ENCODE measurements at places on chromosomes 12 and 14. TPM values are rescaled to one million over a fixed set of nuclear protein-coding genes. Genes with fewer than 3 reads are reported as not detected.

GLIPR1L2 gene
- total RNA-seq, result 0.27 TPM

PDE3A gene
- total RNA-seq, result not detected

LYZ gene
- total RNA-seq, result not detected

IFNG-AS1 gene
- total RNA-seq, result 0.25 TPM

GRCh38 chr12:128259556-128260070 is 7.4 kb upstream of the TMEM132C start:
- H3K4me1 ChIP-seq, result no peaks in the 10 kb centered on the region
- no peak overlapping the region for H3K4me3 ChIP-seq
- peaks cover 4% of the 10 kb centered on the region for H3K27me3 ChIP-seq
- H3K36me3 ChIP-seq, result no peaks in the 10 kb centered on the region
- H3K27ac ChIP-seq, result no peak overlapping the region
- DNase-seq, result peak; percentile 35

DNA sequence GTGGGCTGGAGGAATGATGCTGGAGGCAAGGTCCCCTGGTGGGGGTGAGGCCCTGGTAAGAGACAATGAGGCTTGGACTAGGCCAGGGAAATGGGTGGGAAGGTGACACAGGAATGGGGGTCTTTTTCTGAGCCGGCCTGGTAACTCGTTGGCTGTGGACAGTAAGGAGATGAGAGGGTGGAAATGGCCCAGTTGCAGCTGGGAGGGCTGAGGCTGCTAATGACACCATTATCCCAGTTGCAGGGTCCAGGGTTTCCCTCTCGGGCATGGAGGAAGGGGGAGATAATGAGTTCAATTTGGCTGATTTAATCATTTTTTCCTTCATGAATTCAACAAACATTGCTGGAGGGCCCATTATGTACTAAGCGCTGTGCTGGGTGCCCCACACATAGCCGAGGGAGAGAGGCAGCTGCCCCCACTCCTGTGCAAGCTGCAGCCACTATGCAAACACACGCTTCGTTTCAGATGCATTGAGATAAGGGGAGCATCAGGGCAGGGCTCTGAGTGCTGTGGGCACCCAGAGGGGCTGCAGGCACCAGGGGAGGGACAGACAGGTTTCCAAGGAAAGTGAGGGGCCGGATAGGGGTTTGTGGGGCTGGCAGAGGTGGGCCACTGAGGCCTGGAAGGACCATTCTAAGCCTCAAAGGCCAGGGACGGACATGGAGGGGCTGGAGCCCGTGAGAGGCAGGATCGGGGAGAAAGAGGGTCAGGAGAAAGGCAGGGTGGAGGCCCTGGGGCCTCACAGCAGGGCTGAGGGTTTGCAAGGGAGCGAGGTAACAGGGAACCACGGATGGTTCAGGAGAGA is 43.2 kb upstream of the MEG3 start:
- no peak overlapping the region for H3K27ac ChIP-seq
- no peaks in the 10 kb centered on the region for H3K36me3 ChIP-seq
- H3K4me3 ChIP-seq, result no peak overlapping the region
- no peak for DNase-seq
- H3K27me3 ChIP-seq, result no peaks in the 10 kb centered on the region

GRCh38 chr12:18805516-18806248 is 67.8 kb downstream of the CAPZA3 start:
- H3K4me1 ChIP-seq, result no peaks in the 10 kb centered on the region
- H3K36me3 ChIP-seq, result no peaks in the 10 kb centered on the region
- no peak overlapping the region for H3K4me3 ChIP-seq
- H3K27me3 ChIP-seq, result no peaks in the 10 kb centered on the region

GRCh38 chr12:99267038-99267437 is 380.5 kb upstream of the GARIN6 start:
- DNase-seq, result no peak
- no peaks in the 10 kb centered on the region for H3K27me3 ChIP-seq
- H3K4me3 ChIP-seq, result no peak overlapping the region
- no peaks in the 10 kb centered on the region for H3K4me1 ChIP-seq
- no peaks in the 10 kb centered on the region for H3K36me3 ChIP-seq
- no peak overlapping the region for H3K27ac ChIP-seq

- H3K4me1 ChIP-seq, result no peaks in the 10 kb centered on the region
- H3K36me3 ChIP-seq, result no peaks in the 10 kb centered on the region
- H3K4me3 ChIP-seq, result no peak overlapping the region
- no peaks in the 10 kb centered on the region for H3K27me3 ChIP-seq
- DNase-seq, result no peak
- H3K27ac ChIP-seq, result no peak overlapping the region
Measured at GRCh38 chr14:36996133-36996856, 176.1 kb downstream of the SLC25A21 start.

DNA sequence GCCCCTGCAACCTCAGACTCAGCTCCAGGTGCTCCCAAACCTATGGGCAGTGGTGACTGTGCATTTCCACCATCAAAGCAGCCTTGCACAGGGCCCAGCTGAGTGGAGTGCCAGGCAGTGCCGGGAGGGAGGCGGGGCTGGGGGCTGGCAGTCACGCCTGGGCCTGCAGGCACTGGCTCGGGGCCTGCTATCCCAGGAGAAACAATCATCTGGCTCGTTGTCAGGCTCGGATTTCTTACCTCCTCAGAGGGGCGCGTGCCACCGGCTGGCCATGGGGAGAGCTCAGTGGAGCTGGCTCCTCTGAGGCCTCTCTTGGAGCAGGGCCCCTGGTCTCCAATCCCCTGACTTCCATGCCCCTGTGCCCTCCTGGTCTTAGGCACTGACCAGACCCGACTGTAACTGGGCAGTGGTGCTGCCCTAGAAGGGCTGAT is 20.2 kb upstream of the PPP1R13B start:
- no peaks in the 10 kb centered on the region for H3K36me3 ChIP-seq
- DNase-seq, result no peak
- H3K27ac ChIP-seq, result no peak overlapping the region
- H3K4me1 ChIP-seq, result peaks cover 3% of the 10 kb centered on the region

DNA sequence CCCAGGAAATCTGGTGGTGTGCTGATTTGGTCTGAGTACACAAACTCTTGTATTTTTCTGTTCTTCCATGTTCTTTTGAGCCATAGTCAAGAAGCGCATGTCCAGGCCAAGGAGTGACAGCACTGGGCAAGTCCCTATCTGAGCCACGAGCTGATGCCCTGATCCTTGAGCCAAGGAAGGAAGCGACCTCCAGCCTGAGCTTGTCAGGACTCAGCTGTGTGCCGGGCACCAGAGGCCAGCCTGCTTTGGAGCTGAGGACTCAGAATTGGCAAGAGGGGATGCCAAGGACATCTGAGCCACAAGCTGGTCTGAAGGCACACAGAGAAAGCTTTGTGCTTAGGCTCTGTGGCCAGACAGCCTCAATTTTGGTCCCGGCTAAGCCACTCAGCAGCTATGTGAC is 52.6 kb downstream of the GALNT16 start:
- H3K27me3 ChIP-seq, result peaks cover 7% of the 10 kb centered on the region
- H3K36me3 ChIP-seq, result no peaks in the 10 kb centered on the region
- H3K4me1 ChIP-seq, result no peaks in the 10 kb centered on the region
- no peak for DNase-seq

DNA sequence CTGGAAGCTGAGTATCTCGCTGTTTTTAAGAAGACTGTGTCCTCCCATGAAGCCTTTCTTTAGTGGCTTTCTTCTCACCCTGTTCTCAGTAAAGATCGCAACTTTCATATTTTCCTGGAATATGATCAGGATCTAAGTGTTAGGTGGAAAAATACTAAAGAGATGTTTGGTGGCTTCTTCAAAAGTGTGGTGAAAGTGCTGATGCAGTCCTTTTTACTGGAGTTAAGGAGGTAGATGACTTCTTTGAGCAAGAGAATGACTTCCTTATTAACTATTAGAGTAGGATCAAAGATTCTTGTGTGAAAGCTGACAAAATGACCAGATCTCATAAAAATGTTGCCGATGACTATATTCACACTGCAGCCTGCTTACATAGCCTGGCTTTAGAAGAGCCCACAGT is 141.6 kb downstream of the SLC5A8 start:
- H3K27me3 ChIP-seq, result no peaks in the 10 kb centered on the region
- no peak overlapping the region for H3K4me3 ChIP-seq
- H3K27ac ChIP-seq, result no peak overlapping the region
- H3K4me1 ChIP-seq, result no peaks in the 10 kb centered on the region
- DNase-seq, result no peak

DNA sequence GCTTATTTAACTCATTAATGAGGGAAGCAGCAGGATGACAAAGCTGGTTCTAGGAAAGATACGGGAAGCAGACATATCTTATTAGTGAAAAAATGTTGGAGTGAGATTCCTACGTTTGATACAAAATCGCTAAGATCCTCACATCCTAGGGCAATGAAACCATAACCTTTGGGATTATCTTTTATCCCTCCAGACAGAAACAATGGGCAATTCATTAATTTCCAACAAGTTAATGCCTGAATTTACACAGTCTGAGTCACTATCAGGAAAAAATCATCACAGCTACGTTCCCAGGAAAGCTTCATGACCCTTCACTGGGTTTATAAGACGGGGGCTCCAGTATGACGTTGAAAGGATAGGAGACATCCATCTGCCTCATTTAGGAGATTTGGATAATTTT is 45.0 kb downstream of the SLC24A4 start:
- no peak overlapping the region for H3K27ac ChIP-seq
- no peak overlapping the region for H3K4me3 ChIP-seq
- no peak for DNase-seq
- H3K27me3 ChIP-seq, result peaks cover 2% of the 10 kb centered on the region
- no peaks in the 10 kb centered on the region for H3K4me1 ChIP-seq
- no peaks in the 10 kb centered on the region for H3K36me3 ChIP-seq

DNA sequence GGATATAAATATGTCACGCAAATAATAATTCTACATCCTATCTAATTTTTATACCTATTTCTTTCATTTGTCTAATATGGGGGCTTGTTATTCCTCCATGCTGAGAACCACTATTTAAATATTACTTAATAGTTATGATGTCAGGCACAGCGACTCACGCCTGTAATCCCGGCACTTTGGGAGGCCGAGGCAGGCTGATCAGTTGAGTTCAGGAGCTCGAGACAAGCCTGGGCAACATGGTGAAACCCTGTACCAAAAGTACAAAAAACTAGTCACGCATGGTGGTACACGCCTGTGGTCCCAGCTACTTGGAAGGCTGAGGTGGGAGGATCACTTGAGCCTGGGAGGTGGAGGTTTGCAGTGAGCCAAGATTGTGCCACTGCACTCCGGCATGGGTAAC is 45.2 kb downstream of the GXYLT1 start:
- DNase-seq, result no peak
- no peak overlapping the region for H3K27ac ChIP-seq
- peaks cover 17% of the 10 kb centered on the region for H3K36me3 ChIP-seq
- H3K4me1 ChIP-seq, result peaks cover 31% of the 10 kb centered on the region
- H3K4me3 ChIP-seq, result no peak overlapping the region

WSCD2 gene
- total RNA-seq, result not detected

DNA sequence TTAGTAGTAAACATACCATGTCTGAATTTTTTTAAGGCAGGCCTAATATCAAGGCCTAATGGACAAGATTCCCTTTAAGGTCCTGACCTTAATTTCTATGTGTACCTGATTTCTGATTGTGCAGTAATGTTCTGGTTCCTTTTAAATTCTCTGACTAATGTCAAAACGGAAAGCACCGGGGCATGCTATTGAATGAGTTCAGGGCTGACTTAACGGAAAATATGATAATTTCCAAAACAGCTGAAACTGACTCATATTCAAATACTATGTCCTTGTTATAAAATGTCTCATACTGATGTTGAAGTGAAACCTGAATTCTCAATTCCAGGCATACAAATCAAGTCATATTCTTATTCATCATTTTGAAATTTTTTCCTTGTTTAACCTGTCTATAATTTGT is 6.7 kb downstream of the TAS2R43 start:
- peak; percentile 20 for DNase-seq
- peaks cover 5% of the 10 kb centered on the region for H3K4me1 ChIP-seq
- H3K27ac ChIP-seq, result no peak overlapping the region
- no peaks in the 10 kb centered on the region for H3K27me3 ChIP-seq
- no peak overlapping the region for H3K4me3 ChIP-seq

PLXNC1 gene
- 9.5 TPM for total RNA-seq

GRCh38 chr12:54009171-54010052 is 627 bp downstream of the HOXC8 start:
- H3K4me3 ChIP-seq, result peak overlapping the region; percentile 26
- DNase-seq, result peak; percentile 59
- no peaks in the 10 kb centered on the region for H3K36me3 ChIP-seq
- H3K27ac ChIP-seq, result no peak overlapping the region
- H3K27me3 ChIP-seq, result peaks cover 85% of the 10 kb centered on the region

DNA sequence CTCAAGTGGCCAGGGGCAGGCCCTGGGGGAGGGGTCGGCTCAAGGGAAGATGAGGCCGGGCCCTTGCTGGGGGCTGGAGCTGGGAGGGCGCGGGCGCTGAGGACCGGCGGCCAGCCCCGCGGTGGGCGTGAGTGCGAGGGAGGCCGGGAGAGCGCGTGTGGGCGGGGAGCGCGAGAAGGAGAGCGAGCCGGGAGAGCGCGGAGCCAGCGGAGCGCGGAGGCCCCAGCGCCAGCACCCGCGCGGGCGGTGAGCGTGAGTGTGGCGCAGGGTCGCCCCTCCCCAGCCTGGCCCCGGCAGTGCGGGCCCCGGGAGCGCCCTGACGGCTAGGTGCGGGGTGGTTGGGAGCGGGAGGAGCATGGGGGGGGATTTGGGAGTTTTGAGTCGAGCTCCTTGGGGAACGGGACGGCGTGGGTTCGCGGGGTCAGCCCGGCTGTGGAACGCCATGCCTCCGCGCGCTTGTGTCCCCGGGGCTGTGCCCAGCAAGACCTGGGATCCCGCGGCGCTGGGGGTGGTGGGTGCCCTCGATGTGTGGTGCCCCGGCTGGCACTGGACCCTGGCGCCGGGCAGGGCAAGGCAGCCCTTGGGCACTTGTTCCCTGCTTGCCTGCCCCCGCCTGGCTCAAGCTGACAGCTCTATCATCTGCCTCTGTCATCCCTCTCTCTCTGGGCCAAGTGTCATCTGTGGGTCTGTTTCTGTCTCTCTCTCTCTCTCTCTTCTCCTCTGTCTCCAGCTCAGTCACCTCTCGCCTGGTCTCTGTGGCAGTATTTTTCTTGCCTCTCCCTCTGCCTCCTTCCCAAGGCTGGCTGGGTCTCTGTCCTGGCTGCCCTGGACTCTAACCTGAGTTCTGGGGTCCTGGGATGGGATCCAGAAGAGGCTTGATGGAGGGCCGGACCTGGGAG is at the start of gene LBHD2:
Gene LBHD2 (plus strand): TSS at position 190 of the 899 bp plus-strand sequence. CDS start 1,803 bp downstream, outside the sequence.
- DNase-seq, result no peak
- no peak within 1 kb of the TSS for H3K4me3 ChIP-seq
- no peak within 1 kb of the TSS for H3K27ac ChIP-seq

DNA sequence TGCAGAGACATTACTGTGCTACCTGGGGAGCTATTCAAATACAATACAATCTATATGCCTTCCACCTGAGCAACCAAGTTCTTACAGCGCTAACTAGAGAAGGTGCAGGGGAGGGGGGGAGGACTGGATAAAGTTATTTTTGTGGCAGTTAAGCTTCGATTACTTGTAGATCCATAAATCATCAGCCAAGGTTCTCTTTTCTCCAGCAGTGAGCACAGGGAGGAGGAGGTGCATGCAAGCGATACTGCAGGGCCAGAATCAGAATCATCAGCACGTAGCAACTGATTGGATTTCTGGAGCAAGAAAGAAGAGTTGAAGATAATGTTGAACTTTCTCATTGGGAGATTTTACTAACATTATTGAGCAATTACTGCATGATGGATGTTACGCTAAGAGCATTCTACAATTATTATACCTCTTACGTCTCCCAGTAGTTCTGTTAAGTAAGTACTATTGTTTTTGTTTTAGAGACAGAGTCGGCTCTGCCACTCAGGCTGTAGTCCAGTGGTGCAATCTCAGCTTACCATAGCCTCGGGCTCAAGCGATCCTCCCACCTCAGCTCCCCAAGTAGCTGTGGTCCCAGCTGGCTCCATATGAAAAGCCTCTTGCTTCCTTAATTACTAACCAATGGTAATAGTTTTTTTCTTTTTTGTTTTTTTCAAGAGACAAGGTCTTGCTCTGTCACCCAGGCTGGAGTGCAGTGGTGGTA is 74.6 kb upstream of the EEA1 start:
- no peak overlapping the region for H3K27ac ChIP-seq
- no peaks in the 10 kb centered on the region for H3K27me3 ChIP-seq

Measured in activated CD8-positive, alpha-beta T cell treated with anti-CD3 and anti-CD28 coated beads for 36 hours (primary cell).